IMR-90 (cell line): ENCODE measurements at places on chromosomes 16 and 17. TPM values are rescaled to one million over a fixed set of nuclear protein-coding genes. Genes with fewer than 3 reads are reported as not detected.
A peak's percentile ranks its signal among the peaks of the same experiment; 100 is the strongest.

The RSPRY1 gene
- total RNA-seq: 59.2 and 62.2 TPM in 2 replicates

DNA sequence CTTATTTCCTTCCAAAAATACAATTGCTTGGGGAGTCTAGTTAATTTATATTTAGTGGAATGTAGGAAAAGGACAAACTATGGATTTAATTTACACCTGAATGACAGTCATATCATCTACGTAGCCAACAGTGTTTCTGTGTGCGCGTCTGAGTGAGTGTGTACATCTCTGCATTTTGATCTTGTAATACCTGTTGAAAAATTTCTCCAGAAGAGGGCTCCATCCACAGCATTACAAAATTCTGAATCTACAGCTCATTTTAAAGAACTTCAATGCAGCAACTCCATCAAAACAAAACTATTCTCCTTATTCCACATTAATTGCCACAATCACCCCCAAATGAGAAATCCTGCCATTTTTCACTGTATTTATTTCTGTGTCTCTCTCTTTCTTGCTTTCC, 3.9 kb downstream of the CDH13 start:
- DNase-seq: peak; percentile 60

DNA sequence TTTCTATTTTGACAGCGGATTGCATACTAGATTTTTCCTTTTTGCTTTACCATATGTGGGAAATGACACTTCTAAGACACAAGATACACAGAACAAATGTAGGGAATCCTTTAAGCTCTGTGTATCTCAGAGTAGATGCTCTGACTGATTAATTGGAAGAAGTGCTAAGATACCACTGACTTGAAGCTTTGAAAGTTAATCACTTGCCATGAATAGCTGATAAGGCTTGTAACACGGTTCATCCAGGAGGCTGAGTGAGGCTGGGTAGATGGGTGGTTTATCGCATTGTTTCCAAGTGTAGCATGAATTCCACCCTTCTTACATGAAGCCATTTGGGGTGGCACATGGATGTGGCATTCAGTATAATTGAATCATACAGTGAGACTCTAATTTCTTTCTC, 654.1 kb upstream of the RBFOX1 start:
- no peak for DNase-seq

GRCh38 chr17:49557312-49558024, 18.2 kb upstream of the NXPH3 start:
- peak; percentile 46 for DNase-seq

DNA sequence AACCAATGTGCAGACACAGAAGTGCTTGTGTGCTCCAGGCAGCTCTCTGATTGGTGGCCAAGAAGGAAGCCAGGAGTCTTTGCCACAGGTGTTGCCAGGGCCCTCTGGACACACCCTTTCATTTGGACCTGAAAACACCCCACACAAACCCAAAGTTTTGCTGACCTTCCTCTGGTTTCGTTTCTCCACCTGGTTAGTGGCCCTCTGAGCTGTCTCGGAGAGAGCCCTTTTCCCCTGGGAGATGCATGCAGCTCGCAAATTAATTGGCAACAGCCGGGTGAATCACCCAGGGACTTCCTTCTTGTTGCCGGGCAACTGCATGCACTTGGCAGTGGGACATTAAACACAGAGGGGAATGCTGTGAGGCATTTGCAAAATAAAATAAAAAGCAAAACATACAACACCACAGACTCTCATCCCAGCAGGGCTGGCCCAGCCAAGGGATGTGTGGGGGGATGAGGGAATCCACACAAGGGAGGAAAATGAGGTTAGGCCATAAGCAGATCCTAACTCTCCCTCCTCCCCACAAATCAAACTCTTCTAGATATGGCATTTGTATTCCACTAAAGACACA, 286.6 kb downstream of the SOX9 start:
- DNase-seq: peak; percentile 99

The CPHXL2 gene
- not detected in 2 replicates for total RNA-seq

The MEFV gene
- total RNA-seq: not detected in 2 replicates

- DNase-seq: peak; percentile 40
These were observed 8.4 kb upstream of the HELZ start for GRCh38 chr17:67253384-67253783.

- DNase-seq: no peak
These were observed 23.3 kb downstream of the GPR179 start for GRCh38 chr17:38320482-38320881.

The DNAH9 gene
- total RNA-seq: not detected in 2 replicates

The SEPTIN1 gene
- total RNA-seq: not detected in 2 replicates

The KRTAP3-2 gene
- not detected in 2 replicates for total RNA-seq

DNA sequence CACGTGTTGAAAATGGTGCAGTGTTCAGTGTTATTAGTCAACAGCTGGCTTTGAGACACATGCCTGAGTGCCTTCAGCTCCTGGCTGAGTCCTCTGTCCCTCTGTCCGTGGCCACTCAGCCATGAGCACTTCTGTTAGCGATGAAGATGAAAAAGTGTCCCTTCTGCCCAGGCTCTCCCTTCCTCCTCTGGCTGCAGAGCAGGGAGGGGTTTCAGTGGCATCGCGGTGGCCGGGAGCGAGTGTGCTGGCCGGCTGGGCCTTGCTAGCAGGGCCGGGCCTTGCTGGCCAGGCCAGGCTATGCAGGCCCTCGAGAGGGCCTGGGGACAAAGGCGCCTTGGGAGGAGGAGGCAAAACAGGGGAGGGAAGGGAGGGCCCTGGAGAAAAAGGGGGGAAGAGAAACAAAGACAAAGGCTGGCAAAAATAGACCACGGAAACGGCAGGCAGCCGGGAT, 47.7 kb downstream of the CMIP start:
- no peak for DNase-seq

GRCh38 chr17:17001874-17002520, 30.1 kb upstream of the TNFRSF13B start:
- peak; percentile 42 for DNase-seq
